ENCODE measurements at places on chromosomes 7 and 10. TPM values are rescaled to one million over a fixed set of nuclear protein-coding genes. Genes with fewer than 3 reads are reported as not detected.

GRCh38 chr7:99525713-99526440, 21.4 kb downstream of the ZKSCAN5 start:
- DNase-seq = no peak

GRCh38 chr10:115941361-115941771, 331.6 kb downstream of the GFRA1 start:
- DNase-seq = no peak

CYP17A1 gene
- 13.1 TPM for polyA plus RNA-seq

- no peak for DNase-seq
Measured at GRCh38 chr7:137091396-137091795, 222.9 kb downstream of the CHRM2 start.

NOBOX gene
- polyA plus RNA-seq = not detected

GPR26 gene
- polyA plus RNA-seq = not detected

DNA sequence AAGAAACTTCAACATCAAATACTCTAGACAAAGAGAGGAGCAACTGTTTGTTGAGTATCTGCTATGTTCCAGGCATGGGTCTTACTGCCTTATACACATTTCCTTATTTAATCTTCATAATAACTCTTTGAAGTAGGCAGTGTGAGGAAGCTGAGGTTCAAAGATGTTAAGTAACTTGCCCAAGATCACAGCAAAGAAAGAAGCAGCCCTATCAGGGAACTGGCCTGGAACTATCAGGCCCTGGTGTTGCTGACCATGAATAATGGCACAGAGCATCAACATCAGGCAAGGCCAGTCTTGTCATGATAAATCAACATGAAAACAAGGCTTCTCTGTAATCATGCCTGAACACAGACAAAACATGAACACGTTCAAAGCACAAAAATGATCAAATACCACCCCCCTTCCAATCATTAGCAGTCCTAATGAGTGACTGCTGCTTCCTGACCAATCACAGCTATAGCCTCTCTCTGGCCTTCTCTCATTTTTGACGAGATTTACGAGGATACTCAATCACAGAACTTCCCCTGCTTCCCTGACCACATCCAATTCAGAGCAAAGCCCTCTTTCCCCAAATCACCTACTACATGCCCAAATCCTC, 2.3 kb downstream of the GSDME start:
- no peak for DNase-seq

DRGX gene
- not detected for polyA plus RNA-seq

- DNase-seq = no peak
Measured at GRCh38 chr10:54869022-54869421, 68.0 kb upstream of the PCDH15 start.

- no peak for DNase-seq
Measured at GRCh38 chr7:77395626-77396025, 20.5 kb downstream of the GSAP start.

GRCh38 chr7:37054624-37055241, 330.4 kb upstream of the AOAH start:
- no peak for DNase-seq

- DNase-seq = no peak
Measured at GRCh38 chr10:111078505-111079185, 1.8 kb downstream of the ADRA2A start.

DNA sequence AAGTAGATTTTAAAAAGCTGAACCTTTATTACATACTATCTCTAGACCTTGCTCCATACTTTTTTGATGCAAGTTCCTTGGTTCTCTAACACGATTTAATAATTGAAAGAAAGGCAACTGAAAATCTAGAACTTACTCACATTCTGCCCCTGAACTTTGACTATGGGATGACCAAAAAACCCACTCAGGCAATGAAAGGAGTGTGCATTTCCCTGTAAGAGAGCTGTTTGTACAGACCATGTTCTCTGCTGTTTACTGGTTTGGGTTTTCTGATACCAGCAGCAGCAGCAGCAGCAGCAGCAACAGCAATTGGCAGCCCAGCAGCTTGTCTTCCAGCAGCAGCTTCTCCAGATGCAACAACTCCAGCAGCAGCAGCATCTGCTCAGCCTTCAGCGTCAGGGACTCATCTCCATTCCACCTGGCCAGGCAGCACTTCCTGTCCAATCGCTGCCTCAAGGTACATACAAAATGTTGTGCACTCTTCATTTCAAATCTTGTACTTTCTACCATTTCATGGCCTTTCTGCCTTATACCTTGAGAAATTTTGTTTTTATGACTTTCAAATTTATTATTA, 216.7 kb downstream of the FOXP2 start:
- DNase-seq = no peak

- DNase-seq = no peak
Measured at GRCh38 chr10:103333934-103334520, 16.9 kb downstream of the PCGF6 start.

ENKUR gene
- polyA plus RNA-seq = 0.13 TPM

ABCC2 gene
- 67.7 TPM for polyA plus RNA-seq

DNA sequence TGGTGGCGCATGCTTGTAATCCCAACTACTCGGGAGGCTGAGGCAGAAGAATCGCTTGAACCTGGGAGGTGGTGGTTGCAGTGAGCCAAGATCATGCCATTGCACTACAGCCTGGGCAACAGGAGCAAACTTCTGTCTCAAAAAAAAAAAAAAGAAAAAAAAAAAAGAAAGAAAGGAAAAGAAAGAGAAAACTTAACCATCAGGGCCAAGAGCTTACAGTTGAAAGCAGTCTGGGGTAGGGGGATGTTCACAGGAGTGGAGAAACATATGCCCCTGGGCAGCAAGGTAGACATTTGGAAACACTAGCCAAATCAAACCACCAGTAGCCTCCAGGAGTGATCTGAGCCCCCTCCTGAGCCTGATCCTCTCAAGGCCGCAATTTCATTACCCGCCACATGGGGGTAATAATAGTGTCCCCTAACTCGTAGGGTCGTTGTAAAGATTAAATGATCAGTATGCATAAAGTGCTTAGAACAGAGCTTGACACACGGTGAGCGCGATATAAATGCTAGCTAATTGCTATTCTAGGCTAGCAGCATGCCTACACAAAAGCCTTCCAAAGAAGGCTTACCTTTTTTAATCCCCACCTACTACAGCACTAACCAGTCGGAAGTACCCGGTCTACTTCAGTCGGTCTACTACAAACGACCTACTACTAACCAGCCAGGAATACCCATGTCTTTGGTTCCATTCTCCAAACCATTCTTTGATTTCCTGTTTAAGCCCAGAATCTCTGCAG, 274.3 kb upstream of the NEBL start:
- DNase-seq = no peak

GRCh38 chr10:44787480-44788075, 123.6 kb upstream of the TMEM72 start:
- DNase-seq = no peak

DNA sequence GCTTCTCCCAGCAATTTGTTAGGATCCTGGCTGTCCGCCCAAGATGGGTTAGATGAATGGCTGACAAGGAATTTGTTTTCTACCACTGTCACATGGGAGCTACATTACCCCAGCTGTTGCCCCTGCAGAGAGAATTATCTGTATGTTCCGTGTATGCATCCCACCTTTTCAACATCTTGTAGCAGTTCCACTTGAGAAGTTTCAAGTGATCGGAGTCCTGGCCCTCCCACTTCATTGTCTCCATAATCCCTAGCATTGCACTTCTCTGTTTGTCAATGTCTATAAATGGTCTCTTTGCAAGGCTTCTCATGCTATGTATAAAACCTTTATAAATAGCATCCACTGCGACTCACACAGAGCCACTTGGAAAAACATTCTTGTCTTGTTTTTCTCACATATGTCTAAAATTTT, 972.5 kb downstream of the CNTNAP2 start:
- no peak for DNase-seq

- no peak for DNase-seq
Measured at GRCh38 chr7:101129603-101130117, 2.8 kb downstream of the SERPINE1 start.

DNA sequence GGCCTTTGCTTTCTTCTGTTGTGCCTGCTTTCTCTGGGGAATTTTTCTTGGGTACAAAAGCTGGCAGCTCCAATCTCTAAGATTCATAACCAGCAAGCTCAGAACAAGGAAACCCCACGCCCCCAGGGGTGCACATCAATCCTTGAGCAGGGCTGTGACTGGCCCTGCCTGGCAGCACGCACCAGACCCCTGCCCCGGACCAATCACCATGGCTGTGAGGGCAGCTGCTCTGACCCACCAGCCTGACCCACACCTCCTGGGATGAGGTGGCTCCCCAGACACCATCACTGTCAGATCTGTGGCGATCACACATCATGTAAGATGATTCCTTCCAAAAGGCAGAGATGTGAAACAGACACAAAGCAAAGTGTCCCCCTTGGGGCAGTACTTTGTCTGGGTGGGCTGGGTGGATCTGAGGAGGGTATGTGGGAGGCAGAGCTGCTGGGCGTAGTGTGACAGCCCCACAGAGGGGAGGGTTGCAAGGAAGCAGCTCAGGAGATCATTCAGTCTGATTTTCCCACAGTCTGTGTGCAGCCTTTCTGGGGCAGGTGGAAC, 175.5 kb upstream of the SHH start:
- peak; percentile 12 for DNase-seq

- DNase-seq = peak; percentile 27
Measured at GRCh38 chr10:43250615-43251418, 16.0 kb downstream of the RASGEF1A start.

BEND7 gene
- 6.1 TPM for polyA plus RNA-seq

DLG5 gene
- 1.2 TPM for polyA plus RNA-seq

GRCh38 chr10:126646110-126646509, 24.4 kb downstream of the C10orf90 start:
- DNase-seq = no peak

- no peak for DNase-seq
Measured at GRCh38 chr7:43554423-43554822, 28.5 kb upstream of the STK17A start.
